Activated CD8-positive, alpha-beta memory T cell treated with anti-CD3 and anti-CD28 coated beads for 48 hours (primary cell): ENCODE measurements at places on chromosomes 6 and 20.

- DNase-seq, result no peak
Measured at GRCh38 chr20:63074182-63074581, 67.4 kb upstream of the BHLHE23 start.

DNA sequence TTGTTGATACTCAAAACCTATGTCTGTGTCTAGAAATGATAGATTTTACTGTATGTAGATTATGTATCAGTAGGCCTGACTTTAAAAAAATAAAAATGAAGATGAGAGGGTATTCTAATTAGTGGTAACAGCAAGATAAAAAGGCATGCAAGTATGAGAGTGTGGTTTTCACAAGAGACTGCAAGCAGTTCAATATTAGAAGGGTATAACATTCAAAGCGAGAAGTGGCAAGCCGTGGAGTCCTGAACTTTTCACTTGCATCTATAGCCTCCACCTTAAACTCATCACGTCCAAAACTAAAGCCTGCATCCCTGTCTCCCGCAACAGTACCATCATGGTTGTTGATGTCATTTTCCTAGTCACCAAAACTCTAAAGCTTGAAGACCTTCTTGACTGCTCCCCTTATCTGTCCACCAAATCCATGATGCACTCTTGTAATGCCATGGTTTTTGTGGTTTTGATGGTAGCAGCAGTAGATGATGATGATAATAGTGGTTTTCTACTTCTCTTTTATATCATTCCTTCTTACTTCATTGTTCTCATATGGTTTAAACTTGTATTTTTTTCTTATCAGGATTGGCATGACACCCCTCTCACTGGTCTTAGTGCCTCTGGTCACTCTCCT, 9.2 kb upstream of the CGA start:
- DNase-seq, result no peak

- DNase-seq, result no peak
Measured at GRCh38 chr6:25177500-25178028, 101.6 kb upstream of the CARMIL1 start.

DNA sequence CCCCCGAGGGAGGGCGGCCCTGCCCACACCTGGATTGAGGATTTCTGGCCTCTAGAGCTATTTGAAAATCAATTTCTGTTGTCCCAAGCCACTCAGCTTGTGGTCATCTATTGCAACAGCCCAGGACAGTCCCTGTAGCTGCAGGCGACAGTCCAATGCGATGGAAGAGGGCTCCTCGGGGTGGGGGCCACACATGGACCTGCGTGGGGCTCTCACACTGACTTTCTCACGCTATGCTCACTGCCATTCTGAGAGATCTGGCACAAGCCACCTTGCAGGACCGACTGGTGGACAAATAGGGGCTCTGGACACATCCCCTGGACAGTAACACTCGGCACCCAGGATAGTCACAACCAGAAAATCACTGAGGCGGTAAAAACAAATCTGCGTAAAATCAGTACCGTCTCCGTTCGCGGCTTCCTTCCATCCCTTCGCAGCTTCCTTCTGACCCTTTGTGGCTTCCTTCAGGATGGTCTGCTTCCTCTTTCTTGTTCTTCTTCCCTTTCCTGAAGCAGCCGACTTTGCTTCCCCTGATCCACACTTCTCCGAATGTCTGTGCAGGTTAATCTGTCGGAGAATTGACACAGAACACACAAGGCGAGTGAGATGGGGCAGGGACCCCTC, 21.8 kb downstream of the CTCFL start:
- no peak for DNase-seq

GRCh38 chr6:35733633-35734032, 3.2 kb upstream of the ARMC12 start:
- no peak for DNase-seq

GRCh38 chr6:72819609-72820008, 197.7 kb downstream of the KCNQ5 start:
- no peak for DNase-seq
